ENCODE measurements at places on chromosomes 7 and 10.

DNA sequence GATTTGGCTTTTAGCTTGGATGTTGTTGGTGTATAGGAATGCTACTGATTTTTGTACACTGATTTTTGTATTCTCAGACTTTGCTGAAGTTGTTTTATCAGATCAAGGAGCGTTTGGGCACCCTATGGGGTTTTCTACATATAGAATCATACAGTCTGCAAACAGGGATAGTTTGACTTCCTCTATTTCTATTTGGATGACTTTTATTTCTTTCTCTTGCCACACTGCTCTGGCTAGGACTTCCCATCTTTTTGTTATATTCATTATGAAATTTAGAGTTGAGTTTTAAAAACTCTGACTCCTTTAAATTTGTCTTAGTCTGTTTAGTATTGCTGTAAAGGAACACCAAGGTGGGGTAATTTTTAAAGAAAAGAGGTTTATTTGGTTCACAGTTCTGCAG lies 4.7 kb downstream of the ZNF786 start:
- no peak for DNase-seq

DNA sequence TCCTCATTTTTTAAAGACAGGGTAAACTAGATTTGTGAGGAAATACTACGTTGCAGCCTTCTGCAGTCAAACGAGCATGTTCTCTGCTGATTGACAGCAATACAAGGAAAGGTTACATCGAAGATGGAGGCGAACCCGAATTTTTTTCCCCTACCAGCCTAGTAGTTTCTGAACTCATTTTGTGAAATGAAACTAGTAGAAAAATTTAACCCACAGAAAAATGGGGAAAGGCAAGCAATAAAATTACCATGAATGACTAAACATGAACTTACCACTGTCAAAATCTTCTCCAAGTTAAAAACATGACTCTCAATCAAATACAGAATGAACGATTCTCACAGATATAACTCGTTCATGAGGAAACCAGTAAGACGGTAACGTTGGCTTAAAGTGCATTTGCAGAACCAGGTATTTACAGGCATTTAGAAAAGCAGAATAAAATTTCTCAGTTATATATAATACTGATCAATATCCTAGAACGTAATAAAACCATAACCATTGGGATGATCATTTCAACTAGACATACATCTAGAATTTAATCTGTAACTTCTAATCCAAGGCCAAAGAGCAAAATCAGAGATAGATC lies 73.9 kb downstream of the CELF2 start:
- DNase-seq = no peak

DNA sequence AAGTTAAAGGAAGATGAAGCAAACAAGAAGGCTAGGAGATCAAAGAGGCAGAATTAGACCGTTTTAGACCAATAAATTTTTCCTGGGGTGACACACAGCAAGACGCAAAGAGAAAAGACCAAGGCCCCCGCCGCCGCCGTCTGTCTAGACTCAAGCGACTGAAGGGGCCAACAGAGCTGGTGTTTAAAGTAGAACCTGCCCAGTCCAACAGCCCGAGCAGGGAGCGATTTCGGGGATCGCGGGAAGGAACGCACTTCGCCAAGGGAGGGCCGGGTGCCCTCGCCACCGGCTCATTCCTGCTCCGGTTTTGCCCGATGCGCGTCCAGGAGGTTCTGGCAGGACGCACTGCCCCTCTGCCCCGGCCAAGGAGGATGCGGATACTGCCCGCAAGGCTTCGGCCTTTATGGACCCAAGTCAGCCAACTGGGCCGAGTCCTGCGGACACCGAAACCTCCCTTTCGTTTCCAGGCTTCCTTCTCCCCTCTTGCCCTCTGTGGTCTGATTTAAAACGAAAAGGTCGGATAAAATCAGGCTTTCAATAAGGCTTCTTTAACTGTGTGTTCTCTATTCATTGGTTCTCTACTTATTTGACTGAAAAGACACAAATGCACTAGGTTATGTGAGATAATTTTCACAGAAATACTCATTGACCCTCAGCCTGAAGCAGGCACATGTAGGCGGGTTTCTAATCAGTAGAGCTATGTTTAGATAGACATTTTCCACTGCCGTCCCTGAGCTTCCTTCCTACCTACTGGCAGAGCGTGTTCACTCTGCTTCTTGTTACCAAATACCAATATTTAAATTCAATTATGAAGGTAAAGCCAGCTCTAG lies 2.2 kb upstream of the HOXA7 start:
- DNase-seq = no peak

DNA sequence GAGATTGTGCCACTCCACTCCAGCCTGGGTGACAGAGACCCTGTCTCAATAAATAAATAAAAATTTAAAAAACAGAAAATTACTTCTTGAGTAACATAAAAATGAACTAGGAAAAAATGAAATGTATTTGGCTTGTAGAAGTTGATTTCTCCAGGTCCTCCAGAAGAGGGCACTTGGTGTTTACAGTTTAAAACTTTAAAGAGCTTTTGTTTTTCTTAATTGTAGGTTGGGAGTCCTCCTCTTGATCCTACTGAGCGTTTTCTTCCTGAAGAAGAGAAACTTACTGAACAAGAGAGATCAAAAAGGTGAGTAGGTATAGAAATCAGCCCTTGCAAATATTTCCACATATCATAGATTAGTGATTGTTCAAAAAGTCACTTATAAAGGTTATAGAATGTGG lies 16.2 kb downstream of the KIFBP start:
- peak; percentile 81 for DNase-seq

DNA sequence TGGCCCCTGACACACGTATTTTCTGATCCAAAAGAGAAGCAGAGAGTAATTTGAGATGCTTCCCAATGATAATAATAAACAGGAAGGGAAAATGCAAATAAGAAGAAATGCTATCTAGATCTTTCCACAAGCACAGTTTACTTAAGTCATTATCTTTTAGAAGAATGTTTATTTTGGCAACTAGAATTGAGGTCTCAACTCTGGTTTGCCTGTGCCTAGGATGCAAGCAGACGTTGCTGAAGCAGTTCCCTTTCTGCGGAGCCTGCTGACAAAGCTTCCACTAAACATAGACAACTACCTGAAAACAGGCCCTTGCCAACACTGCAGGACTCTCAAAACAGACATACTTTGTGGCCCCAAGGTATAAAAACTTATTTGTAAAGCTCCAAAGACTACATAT lies 315.8 kb upstream of the POM121L12 start:
- DNase-seq = no peak

- DNase-seq = peak; percentile 75
Observed at GRCh38 chr10:84537447-84537931, 209.1 kb downstream of the CCSER2 start.

DNA sequence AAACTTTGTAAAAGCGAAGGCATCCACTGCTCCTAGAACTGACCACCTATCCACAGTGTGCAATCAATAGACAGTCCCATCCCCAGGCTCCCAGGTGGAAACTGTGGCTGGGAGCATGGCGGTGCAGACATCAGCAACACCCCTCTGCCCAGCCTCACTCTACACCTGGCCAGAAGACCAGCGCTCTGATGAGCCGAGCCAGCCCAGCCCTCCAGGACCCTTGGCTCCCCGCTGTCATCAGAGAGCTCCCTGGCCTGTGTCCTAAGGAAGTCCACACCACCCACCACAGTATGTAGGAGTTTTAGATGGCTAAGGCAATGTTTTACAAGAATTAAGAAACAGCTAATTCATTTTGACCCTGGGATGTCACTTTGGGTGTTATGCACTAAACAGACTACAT lies 81.0 kb downstream of the VOPP1 start:
- no peak for DNase-seq

DNA sequence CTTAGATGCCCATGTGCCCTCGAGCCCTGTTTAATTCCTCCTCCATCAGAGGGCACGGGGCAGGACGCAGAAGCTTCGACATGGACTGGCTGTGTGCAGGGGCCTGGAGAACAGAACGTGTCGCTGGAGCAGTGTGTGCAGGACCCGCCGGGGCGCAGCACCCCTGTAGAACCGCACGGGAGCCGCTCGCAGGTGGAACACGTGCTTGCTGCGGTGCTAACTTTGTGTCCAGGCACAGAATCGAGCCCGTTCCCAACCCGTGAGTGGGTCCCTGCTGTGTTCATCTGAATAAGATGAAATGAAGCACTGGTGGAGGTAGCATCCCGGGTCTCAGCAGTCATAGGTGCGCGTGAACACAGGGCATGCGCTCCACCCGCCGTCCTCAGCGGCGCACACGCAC lies 116.9 kb downstream of the WDR37 start:
- DNase-seq = no peak

GRCh38 chr10:123766761-123767160 lies 100.6 kb downstream of the GPR26 start:
- no peak for DNase-seq

DNA sequence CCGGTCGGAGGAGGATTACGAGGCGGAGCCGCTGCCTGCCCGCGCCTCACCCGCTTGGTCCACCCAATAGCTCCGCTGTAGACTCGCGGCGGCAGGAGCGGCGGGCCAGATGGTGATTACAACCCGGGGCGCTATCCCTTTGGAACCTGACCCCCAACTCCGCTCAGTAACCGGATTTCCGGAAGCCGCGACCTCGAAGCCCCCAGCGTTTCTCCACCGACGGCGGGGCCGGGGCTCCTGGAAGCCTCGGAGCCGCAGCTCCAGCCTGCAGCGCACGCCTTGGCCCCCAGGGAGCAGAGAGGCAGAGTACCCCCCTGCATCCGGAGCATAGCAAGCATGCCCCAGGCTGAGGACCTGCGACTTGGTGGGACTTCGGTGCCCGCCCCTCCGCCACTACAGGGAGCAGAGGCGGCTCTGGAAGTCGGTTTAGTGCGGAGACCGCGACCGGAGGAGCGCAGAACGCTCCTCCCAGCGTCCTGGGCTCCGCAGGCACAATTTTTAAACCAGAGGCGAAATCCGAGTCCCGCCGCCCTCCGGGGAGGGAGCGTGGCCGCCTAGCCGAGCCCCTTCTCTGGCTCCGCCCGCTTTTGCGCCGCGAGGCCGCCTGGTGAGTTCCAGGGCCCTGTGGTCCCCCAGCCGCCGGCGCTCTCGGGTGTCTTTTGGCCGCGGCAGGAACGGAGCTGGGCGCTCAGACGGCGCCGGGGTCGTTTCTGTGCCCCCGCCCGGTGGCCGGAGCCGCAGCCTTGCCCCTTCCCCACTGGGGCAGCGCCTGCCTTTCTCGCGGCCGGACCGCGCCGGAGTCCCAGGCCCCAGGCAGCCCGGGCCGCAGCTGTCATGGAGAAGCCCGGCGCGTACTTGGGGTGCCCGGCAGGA lies 28.2 kb upstream of the BMS1 start:
- DNase-seq = peak; percentile 9

GRCh38 chr10:68139448-68140272 lies 30.4 kb downstream of the MYPN start:
- peak; percentile 24 for DNase-seq

DNA sequence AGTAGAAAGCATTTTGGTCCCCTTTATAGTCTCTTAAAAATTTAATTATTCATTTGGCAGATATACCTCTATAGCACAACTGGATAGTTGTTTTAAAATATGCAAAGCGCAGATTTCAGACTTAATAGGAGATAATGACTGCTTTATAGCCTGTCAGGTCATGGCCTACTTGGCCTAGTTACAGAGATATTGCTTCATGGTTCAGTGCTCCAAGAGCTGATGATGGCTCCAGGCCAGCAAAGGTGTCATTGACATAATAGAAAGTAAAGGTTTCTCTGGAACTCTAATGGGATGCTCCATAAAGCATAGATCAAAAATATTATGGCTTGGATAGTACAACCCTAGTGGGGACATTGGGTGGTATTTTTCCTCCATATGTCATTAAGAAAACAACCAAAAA lies 285.7 kb downstream of the NXPH1 start:
- DNase-seq = no peak

GRCh38 chr10:23338886-23339285 lies 5.7 kb downstream of the C10orf67 start:
- no peak for DNase-seq

DNA sequence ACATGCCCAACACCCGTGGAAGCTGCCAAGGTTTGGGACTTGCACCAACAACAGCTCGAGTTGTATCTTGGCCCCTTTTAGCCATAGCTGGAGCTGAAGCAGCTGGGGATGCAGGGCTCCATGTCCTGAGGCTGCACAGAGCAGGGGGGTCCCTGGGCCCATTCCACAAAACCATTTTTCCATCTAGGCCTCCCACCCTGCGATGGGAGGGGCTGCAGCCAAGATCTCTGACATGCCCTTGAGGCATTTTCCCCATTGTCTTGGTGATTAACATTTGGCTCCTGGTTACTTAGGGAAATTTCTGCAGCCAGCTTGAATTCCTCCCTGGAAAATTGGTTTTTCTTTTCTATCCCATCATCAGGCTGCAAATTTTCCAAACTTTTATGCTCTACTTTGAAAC lies 637.8 kb upstream of the VSTM2A start:
- DNase-seq = no peak

- no peak for DNase-seq
Observed at GRCh38 chr7:116013675-116014074, 16.9 kb downstream of the TFEC start.

- peak; percentile 49 for DNase-seq
Observed at GRCh38 chr7:55365205-55365674, at the start of gene LANCL2. Gene LANCL2, plus strand, starts transcription at chr7:55365337. Its CDS starts 689 bp downstream, at chr7:55366026.

DNA sequence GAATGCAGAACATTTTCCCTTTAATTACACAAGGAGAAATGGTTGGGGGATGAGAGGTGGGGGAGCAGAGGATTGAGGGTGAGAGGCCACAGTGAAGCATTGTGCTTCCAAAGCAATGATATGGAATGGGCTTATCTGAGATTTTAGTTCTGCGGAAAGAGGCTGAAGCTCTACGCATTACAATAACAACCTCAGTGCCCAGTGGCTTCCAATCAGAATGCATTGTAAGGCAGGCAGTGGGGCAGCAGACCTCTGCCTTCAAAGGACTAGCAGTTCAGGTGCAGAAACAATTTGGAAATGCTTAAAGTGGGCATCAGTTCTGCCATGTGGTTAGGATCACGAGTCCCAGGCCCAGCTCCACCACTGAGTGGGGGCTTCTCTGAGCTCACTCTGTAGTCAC lies 251.0 kb upstream of the ZMIZ1 start:
- no peak for DNase-seq

Data from fibroblast of pulmonary artery (primary cell).